Tibial nerve (tissue), 4 donors: ENCODE measurements at places on chromosomes 4 and X. TPM values are rescaled to one million over a fixed set of nuclear protein-coding genes. Genes with fewer than 3 reads are reported as not detected.

- no peak overlapping the region for H3K27ac ChIP-seq
- no peak for DNase-seq
- peaks cover 14% of the 10 kb centered on the region for H3K4me1 ChIP-seq
- peaks cover 3% of the 10 kb centered on the region for H3K27me3 ChIP-seq
Observed at GRCh38 chr4:173538909-173539445, 8.9 kb upstream of the HAND2 start.

DNA sequence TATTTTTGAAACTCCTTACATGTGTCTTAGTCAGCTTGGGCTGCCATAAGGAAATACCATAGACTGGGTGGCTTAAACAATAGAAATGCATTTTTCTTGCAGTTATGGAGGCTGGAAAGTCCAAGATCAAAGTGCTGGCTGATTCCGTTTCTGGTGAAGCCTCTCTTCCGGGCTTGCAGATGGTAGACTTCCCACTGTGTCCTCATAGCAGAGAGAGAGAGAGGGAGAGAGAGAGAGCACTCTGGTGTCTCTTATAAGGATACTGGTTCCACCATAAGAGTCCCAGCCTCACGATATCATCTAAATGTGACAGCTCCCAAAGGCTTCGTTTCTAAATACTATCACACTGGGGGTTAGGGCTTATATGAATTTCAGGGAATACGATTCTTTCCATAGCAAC lies 39.7 kb downstream of the ENPEP start:
- peak overlapping the region; percentile 46 for H3K4me3 ChIP-seq
- H3K27me3 ChIP-seq, result no peaks in the 10 kb centered on the region
- no peaks in the 10 kb centered on the region for H3K36me3 ChIP-seq

- H3K4me3 ChIP-seq, result no peak overlapping the region
- H3K27ac ChIP-seq, result no peak overlapping the region
- H3K27me3 ChIP-seq, result no peaks in the 10 kb centered on the region
- H3K4me1 ChIP-seq, result no peaks in the 10 kb centered on the region
Observed at GRCh38 chrX:15073313-15073712, 196.6 kb downstream of the ASB9 start.

- H3K4me1 ChIP-seq, result no peaks in the 10 kb centered on the region
- no peak for DNase-seq
- no peak overlapping the region for H3K27ac ChIP-seq
- no peaks in the 10 kb centered on the region for H3K27me3 ChIP-seq
- H3K36me3 ChIP-seq, result no peaks in the 10 kb centered on the region
Observed at GRCh38 chr4:35982318-35982717, 262.0 kb downstream of the ARAP2 start.

DNA sequence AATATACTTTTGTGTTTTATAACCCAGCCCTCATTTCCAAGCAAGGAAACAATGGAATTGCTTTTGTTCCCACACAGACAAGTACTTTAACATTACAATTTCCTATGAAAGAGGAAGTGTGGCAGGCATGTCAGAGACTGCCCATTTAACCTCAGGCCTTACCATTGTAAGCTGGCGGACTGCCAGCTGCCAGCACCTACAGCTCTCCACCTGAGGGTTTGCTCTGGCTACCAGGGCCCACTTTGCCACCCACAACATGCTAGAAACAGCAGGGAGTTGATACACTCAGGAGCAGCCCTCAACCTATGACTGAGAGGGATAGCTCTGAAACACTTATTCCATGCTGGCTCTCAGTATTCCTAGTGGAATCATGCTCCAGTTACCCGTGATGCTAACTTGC lies 152.3 kb upstream of the PRDX4 start:
- H3K4me3 ChIP-seq, result no peak overlapping the region
- no peak for DNase-seq
- H3K27ac ChIP-seq, result no peak overlapping the region

- no peak overlapping the region for H3K4me3 ChIP-seq
- no peaks in the 10 kb centered on the region for H3K4me1 ChIP-seq
- no peak overlapping the region for H3K27ac ChIP-seq
- H3K27me3 ChIP-seq, result no peaks in the 10 kb centered on the region
Observed at GRCh38 chr4:109134268-109134667, 168.2 kb downstream of the COL25A1 start.

DNA sequence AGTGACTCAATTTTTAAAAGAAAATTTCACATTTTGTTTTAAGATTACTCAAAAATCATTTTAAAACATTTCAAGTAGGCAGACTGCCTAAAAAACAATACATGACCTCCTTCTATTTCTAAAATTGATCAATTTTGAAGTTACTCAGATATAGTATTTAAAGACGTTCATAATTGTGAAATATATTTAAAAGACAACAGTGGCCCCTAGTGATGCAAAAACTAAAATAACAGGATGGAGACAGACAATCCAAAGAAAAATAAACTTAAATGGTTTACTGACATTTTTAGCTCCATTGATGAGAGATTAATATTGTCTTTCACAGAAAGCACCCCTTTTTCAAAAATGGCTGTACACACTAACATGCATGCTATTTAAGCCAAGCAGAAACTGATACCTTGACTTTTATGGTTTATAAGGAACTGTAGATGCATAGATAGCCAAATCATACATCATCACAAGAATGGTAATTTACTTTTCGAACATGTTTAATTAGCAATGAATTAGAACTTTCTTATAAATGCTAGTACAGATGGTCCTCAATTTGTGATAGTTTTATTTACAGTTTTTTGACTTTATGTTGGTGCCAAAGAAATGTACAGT lies 69.8 kb upstream of the FAT4 start:
- no peak for DNase-seq
- no peak overlapping the region for H3K4me3 ChIP-seq
- no peaks in the 10 kb centered on the region for H3K4me1 ChIP-seq
- no peaks in the 10 kb centered on the region for H3K36me3 ChIP-seq
- H3K27me3 ChIP-seq, result no peaks in the 10 kb centered on the region

- H3K27ac ChIP-seq, result peak overlapping the region; percentile 95
- H3K4me3 ChIP-seq, result peak overlapping the region; percentile 67
- DNase-seq, result peak; percentile 34
- no peaks in the 10 kb centered on the region for H3K4me1 ChIP-seq
- no peaks in the 10 kb centered on the region for H3K27me3 ChIP-seq
Observed at GRCh38 chr4:76948443-76949275, 893 bp upstream of the SEPTIN11 start.

GRCh38 chr4:177492022-177492421 lies 49.8 kb upstream of the AGA start:
- no peaks in the 10 kb centered on the region for H3K36me3 ChIP-seq
- no peak overlapping the region for H3K27ac ChIP-seq
- H3K4me3 ChIP-seq, result no peak overlapping the region
- DNase-seq, result no peak
- H3K27me3 ChIP-seq, result no peaks in the 10 kb centered on the region

The AKAP17A gene
- total RNA-seq, result 139 TPM

The CPZ gene
- 2.7 TPM for total RNA-seq

The DDX53 gene
- total RNA-seq, result not detected
